ENCODE measurements at places on chromosomes 13 and 19.

GRCh38 chr13:37775871-37776270 is 93.7 kb downstream of the TRPC4 start:
- no peak for DNase-seq

DNA sequence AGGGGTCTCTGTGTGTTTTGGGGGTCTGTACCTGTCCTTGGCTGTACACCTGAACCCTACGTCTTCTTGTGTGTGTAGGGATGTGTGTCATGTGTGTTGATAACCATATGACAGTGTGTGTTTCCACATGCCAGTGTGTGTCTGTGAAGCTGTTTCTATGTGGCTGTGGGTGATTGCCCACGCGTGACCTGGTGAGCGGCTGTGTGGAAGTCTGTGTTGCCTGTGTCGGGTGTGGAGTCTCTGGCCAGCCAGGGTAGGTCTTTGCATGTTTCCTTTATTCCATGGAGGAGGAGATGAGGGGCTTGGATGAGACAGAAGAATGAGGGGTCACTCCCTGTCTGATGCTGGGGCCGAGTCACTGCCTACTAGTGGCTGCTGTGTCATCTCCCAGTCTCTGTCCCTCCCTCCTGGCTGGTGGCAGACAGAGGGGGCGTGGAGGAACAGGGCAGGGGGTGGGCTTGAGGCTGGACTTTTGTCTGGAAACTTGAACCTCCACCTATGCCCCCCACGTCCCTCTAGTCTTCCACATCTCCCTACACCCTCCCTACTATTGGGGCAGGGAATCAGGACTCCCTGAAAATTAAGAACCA is 2.8 kb upstream of the FOSB start:
- DNase-seq = no peak

- no peak for DNase-seq
These were observed 32.8 kb downstream of the NFIX start for GRCh38 chr19:13028027-13028426.

- peak; percentile 64 for DNase-seq
These were observed 294.2 kb downstream of the ZNF536 start for GRCh38 chr19:30666301-30666803.

- DNase-seq = no peak
These were observed 25.9 kb upstream of the FNDC3A start for GRCh38 chr13:48949566-48950500.

GRCh38 chr13:32205431-32206096 is 109.6 kb downstream of the ZAR1L start:
- DNase-seq = no peak

Measured in AG08395 (cell line).